Hematopoietic multipotent progenitor cell (in vitro differentiated cells): ENCODE measurements at places on chromosomes 13 and 19.

GRCh38 chr19:46076951-46077814 is 36.4 kb upstream of the IGFL4 start:
- DNase-seq, result no peak

DNA sequence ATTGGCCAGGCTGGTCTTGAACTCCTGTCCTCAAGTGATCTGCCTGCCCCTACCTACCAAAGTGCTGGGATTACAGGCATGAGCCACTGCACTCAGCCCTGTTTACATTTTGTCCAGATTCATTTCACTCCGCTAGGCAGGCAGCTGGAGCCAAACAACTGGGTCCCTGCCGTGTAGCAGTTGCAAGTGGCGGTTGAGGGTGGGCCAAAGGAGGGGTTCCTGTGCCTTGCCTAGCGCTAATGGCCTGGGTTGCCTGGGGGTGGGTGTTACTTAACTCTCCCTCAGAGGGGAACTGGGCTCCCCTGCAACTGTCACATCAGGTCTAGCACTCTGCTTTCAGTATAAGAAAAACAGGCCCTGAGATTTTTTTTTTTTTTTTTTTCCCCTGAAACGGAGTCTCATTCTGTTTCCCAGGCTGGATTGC is 7.4 kb downstream of the ACP5 start:
- DNase-seq, result no peak

DNA sequence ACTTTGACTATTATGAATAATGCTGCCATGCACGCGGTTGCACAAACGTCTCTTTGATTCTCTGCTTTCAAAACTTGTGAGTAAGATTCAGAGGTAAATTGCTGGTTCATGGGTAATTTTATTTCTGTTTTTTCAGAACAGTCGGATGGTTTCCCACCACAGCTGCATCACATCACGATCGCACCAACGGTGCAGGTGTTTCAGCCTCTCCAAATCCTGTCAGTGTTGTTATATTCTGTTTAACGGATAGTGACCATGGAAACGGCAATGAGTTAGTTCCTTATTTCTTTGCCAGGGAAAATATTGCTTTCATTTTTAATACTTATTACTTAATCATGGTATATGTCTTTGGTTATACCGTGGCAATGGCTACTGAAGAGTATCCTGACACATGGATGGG is 19.1 kb upstream of the ZNF835 start:
- DNase-seq, result peak; percentile 80

DNA sequence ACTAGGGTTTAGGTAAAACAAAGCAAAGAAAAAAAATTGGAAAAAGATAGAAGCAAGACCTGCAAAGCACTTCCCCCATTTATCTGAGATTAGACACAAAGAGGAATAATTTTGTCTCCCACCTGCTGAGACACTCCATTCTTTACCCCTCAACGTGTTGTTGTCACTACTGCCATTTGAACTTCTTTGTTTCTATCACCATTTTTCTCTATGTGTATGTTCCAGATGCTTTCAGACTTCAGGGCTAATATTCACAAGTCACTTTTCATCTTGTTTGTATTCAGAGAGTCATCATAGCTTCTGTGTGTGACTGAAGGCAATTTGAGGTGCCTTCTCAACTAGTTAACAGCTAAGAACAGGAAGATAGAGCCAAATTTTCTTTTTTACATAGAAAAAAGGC is 512.5 kb downstream of the TBC1D4 start:
- DNase-seq, result no peak

DNA sequence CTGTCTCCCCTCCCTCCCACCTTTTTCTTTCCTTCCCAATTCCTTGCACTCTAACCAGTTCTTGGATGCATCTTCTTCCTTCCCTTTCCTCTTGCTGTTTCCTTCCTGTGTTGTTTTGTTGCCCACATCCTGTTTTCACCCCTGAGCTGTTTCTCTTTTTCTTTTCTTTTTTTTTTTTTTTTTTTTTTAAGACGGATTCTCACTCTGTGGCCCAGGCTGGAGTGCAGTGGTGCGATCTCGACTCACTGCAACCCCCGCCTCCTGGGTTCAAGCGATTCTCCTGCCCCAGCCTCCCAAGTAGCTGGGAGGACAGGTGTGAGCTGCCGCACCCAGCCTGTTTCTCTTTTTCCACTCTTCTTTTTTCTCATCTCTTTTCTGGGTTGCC is 6.9 kb downstream of the MYADM start:
- no peak for DNase-seq

- DNase-seq, result no peak
Measured at GRCh38 chr19:4951656-4952055, 17.3 kb upstream of the KDM4B start.

DNA sequence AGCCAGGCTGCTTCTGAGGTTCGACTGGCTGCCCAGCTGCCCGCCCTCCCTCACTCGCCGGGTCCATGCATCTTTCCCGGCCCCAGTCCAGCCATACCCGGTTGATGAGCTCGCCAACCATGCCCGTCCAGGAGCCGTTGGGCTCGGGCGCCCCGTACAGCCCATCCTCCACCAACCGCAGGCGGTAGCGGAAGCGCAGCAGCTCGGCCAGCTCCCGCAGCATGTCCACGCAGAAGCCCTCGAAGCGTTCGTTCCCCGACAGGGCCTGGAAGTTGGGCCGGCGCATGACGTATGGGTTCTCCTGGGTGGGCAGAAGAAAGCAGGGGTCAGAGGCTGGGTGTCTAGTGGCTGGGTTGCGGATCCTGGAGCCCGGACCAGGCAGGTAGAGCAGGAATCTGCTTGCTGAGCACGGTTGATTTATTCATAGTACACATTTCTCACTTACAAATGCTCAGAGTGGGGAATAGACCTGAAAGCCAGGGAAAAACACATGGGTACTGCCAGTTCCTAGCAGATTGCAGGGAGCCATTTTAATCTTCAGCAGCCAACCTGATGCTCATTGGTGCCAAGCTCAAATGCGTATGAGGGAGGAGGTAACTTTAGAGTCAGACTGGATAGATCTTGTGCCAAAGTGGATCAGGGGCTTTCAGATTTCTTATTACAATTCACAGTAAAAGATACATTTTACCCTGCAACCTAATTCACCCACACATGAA is 27.4 kb downstream of the GRIK5 start:
- DNase-seq, result no peak

- DNase-seq, result no peak
Measured at GRCh38 chr13:97228850-97229521, 6.9 kb downstream of the MBNL2 start.

GRCh38 chr13:52712385-52712784 is 27.2 kb downstream of the CNMD start:
- no peak for DNase-seq

GRCh38 chr19:41325947-41326706 is 16.2 kb downstream of the CCDC97 start:
- DNase-seq, result no peak

DNA sequence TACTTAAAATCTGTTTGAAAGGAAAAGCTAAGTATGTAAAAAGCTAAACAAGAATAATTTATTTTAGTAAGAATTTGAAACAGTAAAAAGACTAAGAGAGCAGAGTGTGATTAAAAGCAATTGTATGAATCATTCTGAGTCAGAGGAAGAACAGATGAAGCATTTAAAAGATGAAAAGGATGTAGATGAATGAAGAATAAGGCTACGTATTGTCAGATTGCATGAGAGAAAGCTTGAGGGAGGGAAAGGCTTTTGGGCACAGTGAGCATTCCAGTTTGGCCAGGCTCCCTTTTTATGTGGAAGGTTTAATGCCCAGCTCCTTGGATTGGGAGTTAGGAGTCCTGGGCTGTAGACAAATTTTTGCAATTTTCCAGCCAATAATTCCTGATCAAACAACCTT is 117.7 kb downstream of the FREM2 start:
- DNase-seq, result no peak

GRCh38 chr13:79112016-79112415 is 294.0 kb downstream of the RBM26 start:
- DNase-seq, result no peak

GRCh38 chr13:98313023-98313921 is 136.2 kb upstream of the RNF113B start:
- no peak for DNase-seq

- no peak for DNase-seq
Measured at GRCh38 chr13:42728507-42729180, 52.7 kb upstream of the FAM216B start.

- DNase-seq, result no peak
Measured at GRCh38 chr13:27423333-27423732, 1.1 kb upstream of the GTF3A start.

DNA sequence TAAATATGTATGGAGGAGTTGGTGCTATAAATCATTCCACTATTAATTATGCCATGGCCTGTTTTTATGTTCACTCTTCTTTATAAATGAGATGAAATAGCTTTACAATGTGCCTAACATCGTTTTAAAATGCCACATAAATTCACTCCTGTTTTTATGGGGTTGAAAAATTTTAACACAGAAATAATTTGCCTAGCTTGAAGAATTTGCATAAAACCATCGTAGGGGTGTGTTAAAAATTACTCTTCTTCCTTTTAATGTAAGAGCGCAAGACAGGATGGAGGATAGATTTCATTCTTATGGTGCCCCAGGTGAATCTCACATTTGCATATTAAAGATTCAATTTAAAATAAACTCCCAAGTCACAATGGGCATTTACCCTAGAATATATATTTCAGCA is 447.8 kb downstream of the OXGR1 start:
- DNase-seq, result no peak

DNA sequence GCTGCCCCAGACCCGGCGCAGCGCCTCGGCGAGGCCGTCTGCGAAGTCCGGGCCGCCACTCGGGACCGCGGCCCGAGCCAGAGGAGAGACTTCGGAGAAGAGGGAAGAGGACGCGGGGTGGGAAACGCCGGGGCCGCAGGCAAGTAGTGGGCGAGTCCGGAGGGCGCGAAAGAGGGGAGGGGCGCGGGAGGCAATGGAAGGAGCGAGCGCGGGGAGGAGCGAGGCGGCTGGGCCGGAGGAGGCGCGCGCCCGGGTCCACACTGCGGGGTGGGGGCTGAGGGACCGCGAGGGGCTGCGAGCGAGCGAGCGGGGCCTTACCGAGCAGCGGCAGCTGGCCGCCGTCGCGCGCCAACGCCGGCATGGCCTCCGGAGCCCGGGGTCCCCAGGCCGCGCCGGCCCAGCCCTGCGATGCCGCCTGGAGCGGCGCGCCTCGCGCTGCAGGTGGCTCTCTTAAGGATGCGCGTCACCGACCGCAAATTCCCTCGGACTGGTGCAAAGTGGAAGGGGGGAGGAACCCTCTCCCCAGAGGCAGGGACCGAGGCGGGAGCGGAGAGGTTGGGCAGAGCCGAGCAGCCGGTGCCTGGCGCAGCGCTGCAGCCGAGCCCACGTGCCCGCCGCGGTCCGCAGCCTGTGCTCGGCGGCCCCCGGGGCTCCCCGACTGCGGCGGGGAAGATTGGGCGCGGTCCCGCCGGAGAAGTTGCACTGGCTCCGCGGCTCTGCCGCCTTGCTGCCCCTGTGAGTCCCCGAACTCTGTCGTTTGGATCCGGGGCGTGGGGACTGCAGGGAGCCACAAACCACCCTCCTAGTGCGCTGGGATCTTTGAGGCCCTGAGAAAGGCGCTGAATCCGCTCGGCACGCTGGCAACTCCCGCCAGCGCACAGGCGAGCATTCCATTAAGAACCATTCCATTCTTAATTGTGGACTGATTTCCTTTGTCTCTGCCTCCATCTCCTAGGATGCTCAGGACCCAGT is at the start of gene FLT3:
TSS of gene FLT3 (minus strand) at position 427 of the 972 bp plus-strand sequence. CDS start at position 361, 66 bp downstream.
- no peak for DNase-seq

GRCh38 chr19:42445948-42446347 is 3.2 kb upstream of the CXCL17 start:
- DNase-seq, result no peak

DNA sequence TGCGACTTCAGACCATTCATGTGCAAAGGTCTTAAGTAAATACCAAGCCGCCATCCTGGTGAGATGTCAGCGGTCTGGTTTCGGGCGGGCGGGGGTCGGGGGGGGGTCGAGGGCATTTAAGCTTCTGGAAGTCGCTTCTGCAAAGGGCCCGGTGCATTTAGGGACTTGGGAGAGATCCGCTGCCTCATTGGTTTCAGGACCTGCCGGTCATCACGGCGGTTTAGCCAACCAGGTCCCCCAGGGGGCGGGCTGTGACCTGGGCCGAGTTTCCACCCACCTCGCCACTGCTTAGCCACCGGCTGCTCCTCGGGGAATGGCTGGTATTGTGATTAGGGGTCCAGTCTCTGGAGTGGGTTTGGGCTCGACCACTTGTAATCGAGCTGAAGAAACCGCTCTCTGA is 7.8 kb downstream of the ANKLE1 start:
- peak; percentile 90 for DNase-seq

DNA sequence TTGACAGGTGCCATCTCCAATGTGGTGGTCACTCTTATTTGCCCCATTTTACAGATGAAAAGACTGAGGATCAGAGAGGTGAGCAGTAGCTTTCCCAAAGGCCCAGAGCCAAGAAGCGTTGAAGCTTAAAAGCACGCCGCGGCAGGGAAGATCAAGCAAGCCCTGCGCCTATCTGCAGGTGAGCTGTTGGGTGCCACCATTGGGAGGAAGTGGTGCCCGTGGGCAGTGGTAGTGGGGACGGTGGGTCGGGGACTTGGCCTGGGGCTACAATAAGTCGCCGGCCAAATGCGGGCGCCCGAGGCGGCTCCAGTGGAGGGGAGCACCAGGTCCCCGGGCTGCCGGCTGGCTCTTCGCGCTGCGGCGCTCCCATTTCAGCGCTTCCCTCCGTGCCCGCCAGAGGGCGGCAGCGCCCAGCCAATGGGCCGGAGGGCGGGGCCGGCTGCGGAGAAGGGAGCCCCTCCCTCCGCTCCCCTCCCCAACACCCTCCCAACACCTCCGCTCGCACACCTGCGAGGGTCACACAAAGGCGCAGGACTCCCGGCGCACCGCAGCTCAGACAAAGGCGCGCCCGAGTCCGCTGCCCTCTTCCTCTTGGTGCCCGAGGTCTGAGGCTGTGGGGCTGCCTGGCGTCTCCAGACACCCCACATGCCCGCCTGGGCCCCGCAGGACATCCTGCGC is 744 bp upstream of the POU2F2 start:
- DNase-seq, result peak; percentile 63

DNA sequence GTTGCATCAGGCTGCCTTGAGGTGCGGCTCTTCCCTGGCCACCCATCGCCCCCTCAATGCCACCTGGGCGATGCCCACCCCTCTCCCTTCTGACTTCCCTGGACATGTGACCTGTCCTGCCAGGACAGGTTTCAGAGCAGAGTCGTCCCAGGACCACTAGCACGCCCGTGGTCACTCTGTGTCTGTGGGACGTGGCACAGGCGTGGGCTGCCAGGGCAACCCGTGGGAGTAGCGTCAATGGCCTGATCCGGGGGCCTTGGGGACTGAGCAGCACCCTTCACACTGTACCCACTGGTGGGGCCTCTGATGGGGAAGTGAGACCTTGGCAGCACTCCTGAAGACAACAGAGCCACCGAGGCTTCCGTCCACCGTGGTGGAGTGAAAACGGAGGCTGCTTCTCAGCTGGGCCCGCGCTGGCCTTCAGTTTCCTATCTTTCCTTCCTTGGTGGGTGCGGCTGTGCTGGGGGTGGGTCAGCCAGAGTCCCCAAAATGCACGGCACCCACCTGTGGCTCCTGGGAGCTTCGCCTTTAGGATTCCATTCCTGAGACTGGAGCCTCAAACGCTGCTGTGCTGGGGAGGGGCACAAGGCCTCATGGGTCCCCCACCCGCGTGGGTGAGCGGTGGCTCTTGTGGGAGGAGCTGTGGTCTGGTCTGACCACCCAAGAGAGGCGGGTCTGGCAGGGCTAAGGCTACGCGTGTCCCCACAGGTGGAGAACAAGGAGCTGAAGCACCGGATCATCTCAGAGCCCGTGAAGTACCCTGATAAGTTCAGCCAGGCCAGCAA is 26.7 kb upstream of the TMEM255B start:
- peak; percentile 50 for DNase-seq

GRCh38 chr13:48001114-48001881 is at the start of gene SUCLA2:
Gene SUCLA2, minus strand, starts transcription at chr13:48001273. Its CDS starts 4 bp downstream, at chr13:48001269.
- DNase-seq, result peak; percentile 88
